CD4-positive, alpha-beta T cell treated with Interleukin-6 at 100 ng/mL for 8 hours (primary cell): ENCODE measurements at places on chromosomes 6 and 20.

- DNase-seq: no peak
Observed at GRCh38 chr20:20340443-20340842, 27.5 kb upstream of the INSM1 start.

GRCh38 chr6:14766391-14766994 lies 479.4 kb upstream of the JARID2 start:
- DNase-seq: no peak

DNA sequence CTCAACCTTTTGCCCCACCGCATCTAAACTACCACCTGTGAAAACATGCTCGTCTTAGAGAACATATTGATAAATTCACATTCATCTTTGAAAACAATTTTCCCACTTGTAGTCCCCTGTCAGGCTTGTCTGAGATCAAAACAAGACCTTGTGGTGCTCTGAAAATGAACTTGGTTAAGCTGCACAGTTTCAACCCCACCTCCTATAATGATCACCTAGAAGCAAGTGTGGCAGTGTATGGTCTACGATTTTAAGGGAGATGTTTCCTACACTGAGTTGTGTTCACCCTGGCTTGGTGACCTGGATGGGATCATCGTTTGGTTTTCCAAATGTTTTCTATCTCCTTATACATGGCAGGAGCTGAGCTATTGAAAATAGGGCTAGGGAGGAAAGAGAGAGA lies 539.4 kb downstream of the DOK5 start:
- no peak for DNase-seq

- DNase-seq: no peak
Observed at GRCh38 chr6:46816626-46817025, 23.4 kb downstream of the MEP1A start.

DNA sequence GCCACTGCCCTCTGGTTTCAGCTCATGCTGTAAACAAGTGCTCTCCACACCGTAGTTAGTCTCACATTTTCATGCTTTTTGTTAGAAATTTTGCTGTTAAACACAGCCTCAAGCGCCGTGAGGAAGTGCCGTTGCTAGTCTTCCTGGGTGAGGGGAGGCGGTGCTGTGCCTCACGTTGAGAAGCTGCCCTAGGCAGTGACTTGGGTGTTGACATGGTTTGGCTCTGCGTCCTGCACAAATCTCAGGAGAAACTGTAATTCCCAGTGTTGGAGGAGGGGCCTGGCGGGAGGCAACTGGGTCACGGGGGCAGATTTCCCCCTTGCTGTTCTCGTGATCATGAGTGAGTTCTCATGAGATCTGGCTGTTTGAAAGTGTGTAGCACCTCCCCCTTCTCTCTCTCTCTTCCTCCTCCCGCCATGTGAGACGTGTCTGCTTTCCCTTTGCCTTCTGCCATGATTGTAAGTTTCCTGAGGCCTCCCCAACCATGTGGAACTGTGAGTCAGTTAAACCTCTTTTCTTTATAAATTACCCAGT lies 95.8 kb downstream of the ERMARD start:
- DNase-seq: no peak
